Smooth muscle cell of trachea (primary cell): ENCODE measurements at places on chromosomes 11 and 22. TPM values are rescaled to one million over a fixed set of nuclear protein-coding genes. Genes with fewer than 3 reads are reported as not detected.

Gene USH1C
- total RNA-seq, result not detected in 2 replicates

Gene FOSL1
- total RNA-seq, result 19.9 and 24.3 TPM in 2 replicates

Gene HTR3B
- not detected in 2 replicates for total RNA-seq

Gene ACTN3
- total RNA-seq, result 0.17 TPM in 1 of 2 replicates, not detected in the other
